Neural crest cell (in vitro differentiated cells): ENCODE measurements at places on chromosomes 16 and 17.

DNA sequence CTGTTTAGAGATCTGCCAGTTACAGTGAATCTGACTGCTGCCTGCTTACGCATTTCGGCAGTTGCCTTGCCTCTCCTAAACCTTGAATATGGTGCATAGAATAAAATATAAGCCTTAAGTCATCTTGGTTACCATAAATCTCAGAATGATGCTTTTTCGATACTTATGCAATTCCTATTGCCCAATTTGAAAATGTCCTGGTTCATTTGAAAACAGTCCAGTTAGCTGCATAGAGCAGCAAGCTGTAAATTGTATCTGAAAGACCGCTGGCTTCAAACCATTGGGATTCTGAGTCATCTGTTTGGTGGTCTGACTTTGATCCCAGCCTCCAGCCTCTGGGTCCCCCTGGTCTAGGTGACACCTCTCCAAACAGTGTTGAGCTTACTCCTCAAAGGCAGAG is 2.7 kb upstream of the PRKCA start:
- DNase-seq = no peak

DNA sequence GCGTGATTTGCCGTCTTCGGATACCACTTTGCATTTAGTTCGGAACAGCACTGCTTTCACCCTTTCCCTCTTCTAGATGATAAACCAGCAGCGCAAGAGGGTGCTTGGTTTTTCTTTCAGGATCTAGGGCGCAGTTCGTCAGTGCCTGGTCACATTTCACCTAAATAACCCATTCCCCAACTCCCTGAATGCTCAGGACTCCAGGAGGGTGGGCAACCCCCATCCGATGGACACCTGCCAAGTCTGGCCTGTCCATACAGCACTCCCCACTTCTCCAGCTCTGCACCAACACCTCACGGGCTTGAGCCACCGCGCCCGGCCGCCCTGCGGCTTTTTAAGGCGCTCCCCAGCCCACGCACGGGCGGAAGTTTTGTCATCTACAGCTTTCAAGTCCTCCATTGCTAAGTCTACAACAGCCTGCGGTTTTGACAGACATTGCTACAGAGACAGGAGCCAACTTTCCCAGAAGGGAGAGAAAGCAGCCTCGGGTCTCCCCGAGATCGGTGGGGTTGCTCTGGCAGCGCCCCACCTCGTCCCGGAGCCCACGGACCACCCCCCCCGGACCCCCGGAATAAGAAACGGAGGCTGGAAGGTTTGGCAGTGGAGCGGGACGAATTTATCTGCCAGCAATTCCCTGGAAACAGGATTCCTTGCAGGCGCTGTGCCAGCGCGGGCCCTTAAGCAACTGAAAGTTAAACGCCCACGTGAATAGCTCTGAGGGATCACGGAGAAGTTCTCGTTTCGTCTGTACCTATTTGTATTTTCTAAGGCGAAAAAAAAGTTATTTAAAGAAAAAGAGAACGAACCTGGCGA is 38.6 kb upstream of the SLFN13 start:
- no peak for DNase-seq

DNA sequence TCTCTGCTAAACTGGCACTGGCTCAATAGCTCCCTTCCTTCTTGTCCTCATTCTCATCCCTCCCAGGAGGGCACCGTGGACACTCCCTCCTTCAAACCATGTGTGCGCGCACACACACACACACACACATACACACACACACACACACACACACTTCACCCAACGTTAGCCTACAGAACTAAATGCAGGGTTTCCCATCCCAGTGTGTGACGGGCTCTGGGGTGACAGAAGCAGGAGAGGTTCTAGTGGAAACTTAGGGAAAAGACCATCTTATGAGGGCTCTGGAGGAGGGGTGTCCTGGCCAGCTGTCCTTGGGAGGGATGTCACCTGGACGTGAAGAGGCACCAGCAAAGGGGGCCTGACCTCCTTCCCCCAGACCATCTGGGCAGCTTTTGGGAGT is 19.7 kb downstream of the OSBPL7 start:
- no peak for DNase-seq

- DNase-seq = no peak
Measured at GRCh38 chr17:34993031-34993430, 12.7 kb downstream of the LIG3 start.

DNA sequence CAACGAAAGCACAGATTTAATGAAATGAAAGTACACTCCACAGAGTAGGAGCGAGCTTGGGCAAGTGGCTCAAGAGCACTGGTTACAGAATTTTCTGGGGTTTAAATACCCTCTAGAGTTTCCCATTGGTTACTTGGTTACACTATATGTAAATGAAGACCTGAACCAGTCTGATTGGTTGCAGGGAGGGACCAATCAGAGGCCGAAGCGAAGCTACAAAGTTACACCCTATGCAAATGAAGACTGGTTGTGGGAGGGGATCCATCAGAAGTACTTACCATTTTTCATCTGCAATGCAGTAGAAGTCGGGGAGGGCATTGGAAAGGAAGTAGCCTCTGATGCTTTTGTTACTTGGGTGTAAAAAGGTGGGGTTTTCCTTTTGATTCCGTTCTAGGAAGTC is 132.0 kb downstream of the PMP22 start:
- DNase-seq = no peak

GRCh38 chr17:71759422-71760060 is 361.3 kb upstream of the SOX9 start:
- DNase-seq = no peak

GRCh38 chr16:519425-519824 is 8.1 kb upstream of the CAPN15 start:
- DNase-seq = no peak

DNA sequence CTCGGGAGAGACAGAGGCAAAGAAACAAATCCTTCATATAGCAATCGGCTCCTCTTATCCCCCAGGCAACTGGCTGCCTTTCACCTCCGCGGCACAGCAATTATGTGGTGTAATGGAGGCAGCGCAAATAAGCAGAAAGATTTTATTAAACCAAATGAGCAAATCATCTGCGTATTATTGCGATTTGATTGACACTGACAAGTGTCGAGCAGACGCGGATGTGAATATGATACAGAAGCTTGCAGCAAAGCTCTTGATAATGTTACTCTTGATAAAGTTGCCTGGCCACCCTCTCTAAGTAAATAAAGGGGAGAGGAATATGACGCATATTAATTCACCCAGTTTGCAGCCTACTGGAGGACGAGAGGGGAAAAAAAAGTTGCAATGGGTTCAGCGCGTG is 26.5 kb upstream of the AKTIP start:
- DNase-seq = no peak

GRCh38 chr17:67059372-67059771 is 15.0 kb downstream of the CACNG1 start:
- DNase-seq = no peak

DNA sequence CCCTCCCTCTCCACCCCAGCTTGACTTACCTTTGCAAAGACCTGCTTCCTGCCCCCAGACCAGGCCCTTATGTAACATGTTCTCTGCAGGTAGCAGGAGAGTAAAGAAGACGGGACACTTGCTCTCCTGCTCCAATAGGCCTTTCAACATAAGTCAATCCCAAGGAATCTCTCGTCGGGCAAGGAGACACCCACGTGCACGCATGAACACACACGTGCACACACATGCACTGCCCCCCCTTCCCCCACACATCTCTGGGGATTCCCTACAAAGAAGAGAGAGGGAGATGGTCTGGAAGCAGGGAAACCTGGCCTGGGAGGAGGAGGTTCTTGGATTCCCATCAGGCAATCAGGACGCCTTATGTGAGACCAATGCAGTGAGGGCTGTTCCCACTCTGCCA is 41.4 kb downstream of the ABCC12 start:
- DNase-seq = no peak

- DNase-seq = no peak
Measured at GRCh38 chr17:81390029-81390872, 5.0 kb upstream of the BAHCC1 start.

- no peak for DNase-seq
Measured at GRCh38 chr17:28313841-28314240, 5.2 kb upstream of the TMEM97 start.

- DNase-seq = no peak
Measured at GRCh38 chr17:80939151-80940145, 52.2 kb upstream of the CHMP6 start.

DNA sequence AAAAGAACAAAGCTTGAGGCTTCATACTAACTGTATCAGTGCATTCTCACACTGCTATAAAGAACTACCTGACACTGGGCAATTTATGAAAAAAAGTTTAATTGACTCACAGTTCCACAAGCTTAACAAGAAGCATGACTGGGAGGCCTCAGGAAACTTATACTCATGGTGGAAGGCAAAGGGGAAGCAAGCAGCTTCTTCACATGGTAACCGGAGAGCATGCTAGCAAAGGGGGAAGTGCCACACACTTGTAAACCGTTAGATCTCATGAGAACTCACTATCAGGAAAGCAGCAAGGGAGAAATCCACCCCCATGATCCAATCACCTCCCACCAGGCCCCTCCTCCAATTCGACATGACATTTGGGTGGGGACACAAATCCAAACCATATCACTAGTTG is 25.3 kb downstream of the CTRB2 start:
- no peak for DNase-seq

- DNase-seq = no peak
Measured at GRCh38 chr17:44002141-44002848, 2.1 kb upstream of the NAGS start.

- no peak for DNase-seq
Measured at GRCh38 chr17:73317513-73318426, 6.0 kb upstream of the CDC42EP4 start.

DNA sequence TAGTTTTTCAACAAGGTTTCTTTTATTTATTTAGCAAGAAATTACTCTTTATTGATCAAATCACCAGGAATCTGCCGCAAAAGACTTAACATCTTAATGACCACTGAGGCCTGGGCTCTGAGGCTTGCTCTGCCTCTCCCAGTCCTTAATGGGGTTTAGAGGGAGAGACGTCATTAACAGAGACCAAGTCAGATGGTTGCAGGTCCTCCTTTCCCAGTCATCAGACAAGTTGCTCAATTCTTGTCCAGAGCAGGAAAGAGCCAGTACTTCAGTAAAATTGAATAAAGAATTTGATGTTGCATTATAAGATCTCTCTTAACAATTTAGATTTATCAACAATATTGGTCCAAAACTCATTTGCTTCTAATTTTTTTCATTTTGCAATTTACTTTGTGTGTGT is 2.0 kb downstream of the SEPHS2 start:
- DNase-seq = no peak

- peak; percentile 12 for DNase-seq
Measured at GRCh38 chr17:27456681-27457359, 572 bp downstream of the KSR1 start.

- no peak for DNase-seq
Measured at GRCh38 chr16:9787717-9788116, 394.5 kb downstream of the GRIN2A start.

GRCh38 chr17:12388226-12388625 is 277.5 kb upstream of the MYOCD start:
- no peak for DNase-seq

DNA sequence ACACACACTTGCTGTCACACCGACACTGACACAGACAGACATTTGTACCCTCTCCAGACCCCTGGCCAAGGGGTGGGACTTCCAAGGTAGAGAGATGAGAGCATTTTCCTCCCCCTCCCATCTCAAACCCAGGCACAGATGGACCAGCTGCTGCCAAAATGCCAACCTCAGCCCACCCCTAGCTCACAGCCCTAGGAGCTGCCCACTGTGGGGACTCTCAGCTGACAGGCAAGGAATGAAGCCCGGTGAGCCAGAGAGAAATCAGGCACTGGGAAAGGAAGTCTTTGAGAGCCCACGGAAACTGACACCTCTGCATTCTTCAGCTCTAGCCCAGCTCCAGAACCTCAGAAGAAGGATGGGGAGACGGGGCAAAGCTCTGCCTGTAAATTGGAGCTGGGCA is 2.8 kb downstream of the ETV4 start:
- DNase-seq = no peak

GRCh38 chr16:9913604-9914326 is 268.5 kb downstream of the GRIN2A start:
- no peak for DNase-seq

DNA sequence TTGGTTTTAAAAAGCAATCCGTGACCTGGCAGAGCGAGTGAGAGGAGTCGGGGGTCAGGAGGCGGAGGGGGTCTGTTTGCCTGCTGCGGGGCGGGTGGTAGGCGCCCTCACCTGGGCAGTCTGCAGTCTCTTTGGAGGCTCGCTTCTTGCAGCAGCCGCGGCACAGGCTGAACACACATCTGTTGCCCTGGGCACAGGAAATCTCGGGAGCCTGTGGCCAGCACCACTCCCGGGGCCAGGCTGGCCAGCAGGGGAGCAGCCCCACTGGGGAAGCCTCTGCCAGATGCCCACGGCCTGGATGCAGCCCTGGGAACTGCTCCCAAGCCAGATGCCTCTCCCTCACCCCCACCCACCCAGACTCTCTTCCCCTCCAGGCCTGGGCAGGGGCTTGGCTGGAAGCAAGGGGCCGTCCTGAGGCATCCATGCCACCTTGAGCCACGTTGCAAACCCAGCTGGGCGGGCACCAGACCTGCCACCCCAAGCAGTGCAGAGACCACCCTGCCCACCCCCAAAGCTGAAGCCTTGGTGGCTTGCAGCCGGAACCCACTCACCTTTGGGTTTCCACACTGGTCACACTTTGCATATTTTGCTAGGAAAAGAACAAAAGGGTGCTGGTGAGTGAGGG is 6.6 kb downstream of the GPS1 start:
- no peak for DNase-seq

- DNase-seq = no peak
Measured at GRCh38 chr16:27311448-27311830, 2.3 kb upstream of the IL4R start.

DNA sequence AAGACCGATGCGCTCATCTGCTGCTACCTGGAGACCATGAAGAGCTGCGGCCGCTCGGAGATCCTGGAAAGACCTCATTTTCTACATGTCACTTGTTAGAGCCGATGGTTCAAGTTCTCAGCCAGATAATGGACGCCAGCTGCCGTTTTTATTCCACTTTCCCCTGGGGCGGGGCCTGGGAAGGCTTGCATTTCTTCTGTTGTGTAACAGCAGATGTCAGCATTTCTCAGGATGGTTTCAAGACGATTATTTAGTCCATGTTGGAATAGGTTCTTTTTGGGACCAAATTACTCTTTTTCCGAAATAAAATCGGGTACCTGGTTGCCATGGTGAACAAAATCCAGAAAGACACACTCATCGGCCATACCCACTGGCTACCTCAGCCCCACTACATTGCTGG is 1418.3 kb downstream of the CDH11 start:
- no peak for DNase-seq

DNA sequence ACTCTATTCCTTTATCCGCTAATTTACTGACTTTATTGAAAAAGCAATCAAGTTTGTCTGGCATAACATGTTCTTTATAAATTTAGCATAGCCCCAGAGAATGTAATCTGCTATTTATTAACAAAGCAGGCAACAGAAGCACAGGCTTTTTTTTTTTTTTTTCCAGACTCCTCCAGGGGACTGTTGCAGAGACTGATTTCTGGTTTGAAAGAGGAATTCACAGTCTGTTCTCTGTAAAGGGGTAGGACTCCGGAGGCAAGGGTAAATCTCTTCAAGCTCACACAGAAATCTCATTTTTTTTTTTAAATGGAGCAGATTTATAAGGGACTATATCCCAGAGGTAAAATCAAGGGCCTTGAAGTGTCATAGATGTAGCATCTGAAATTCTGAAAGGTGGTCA is 1386.5 kb upstream of the CDH8 start:
- DNase-seq = no peak

- DNase-seq = no peak
Measured at GRCh38 chr17:4033751-4034251, 69.6 kb upstream of the ATP2A3 start.

GRCh38 chr17:8080799-8081219 is 6.7 kb downstream of the ALOX12B start:
- DNase-seq = no peak
